Heart right ventricle (tissue), 16 donors: ENCODE measurements at places on chromosomes 13 and 19. TPM values are rescaled to one million over a fixed set of nuclear protein-coding genes. Genes with fewer than 3 reads are reported as not detected.

The RDH8 gene
- not detected for polyA plus RNA-seq

The CCDC70 gene
- polyA plus RNA-seq, result not detected

The ERCC2 gene
- polyA plus RNA-seq, result 6.5 TPM

The OR10H1 gene
- not detected for polyA plus RNA-seq

The SIGLEC7 gene
- polyA plus RNA-seq, result 1.2 TPM

The SULT2A1 gene
- polyA plus RNA-seq, result not detected

The ZNF850 gene
- polyA plus RNA-seq, result 0.88 TPM

The SHISA7 gene
- not detected for polyA plus RNA-seq

The RFX1 gene
- polyA plus RNA-seq, result 5.9 TPM

The C5AR2 gene
- polyA plus RNA-seq, result 0.22 TPM

The ZFR2 gene
- not detected for polyA plus RNA-seq

The C5AR1 gene
- polyA plus RNA-seq, result 5.4 TPM

The PRR19 gene
- polyA plus RNA-seq, result 0.16 TPM

The SUPT20H gene
- polyA plus RNA-seq, result 17.7 TPM

The ZNF415 gene
- 19.8 TPM for polyA plus RNA-seq

The GSK3A gene
- polyA plus RNA-seq, result 51.0 TPM

The ADGRE1 gene
- 0.09 TPM for polyA plus RNA-seq

The ATP1A3 gene
- 87.1 TPM for polyA plus RNA-seq

The LILRA6 gene
- polyA plus RNA-seq, result 1.1 TPM

The CCL25 gene
- not detected for polyA plus RNA-seq

The MBD3L3 gene
- not detected for polyA plus RNA-seq

The VSTM2B gene
- polyA plus RNA-seq, result not detected

The POU2F2 gene
- 0.28 TPM for polyA plus RNA-seq

The SIGLEC5 gene
- 0.01 TPM for polyA plus RNA-seq

The SIGLEC10 gene
- polyA plus RNA-seq, result 0.22 TPM

The RFPL4A gene
- polyA plus RNA-seq, result not detected

The CABP5 gene
- polyA plus RNA-seq, result not detected

The SPACA4 gene
- not detected for polyA plus RNA-seq

The KLK8 gene
- not detected for polyA plus RNA-seq

The HIF3A gene
- polyA plus RNA-seq, result 204 TPM

The IGFL1 gene
- not detected for polyA plus RNA-seq

The IGFL2 gene
- not detected for polyA plus RNA-seq

The AMER2 gene
- polyA plus RNA-seq, result not detected

The SEMA6B gene
- 12.8 TPM for polyA plus RNA-seq

The RASGRP4 gene
- polyA plus RNA-seq, result 1.0 TPM

The ZNF530 gene
- polyA plus RNA-seq, result 5.8 TPM

The FGF21 gene
- polyA plus RNA-seq, result not detected

The KLK3 gene
- not detected for polyA plus RNA-seq

The PSG5 gene
- not detected for polyA plus RNA-seq

The SPIB gene
- polyA plus RNA-seq, result not detected

The PLK5 gene
- polyA plus RNA-seq, result not detected

The WBP4 gene
- 13.3 TPM for polyA plus RNA-seq

The ZNF582 gene
- 5.7 TPM for polyA plus RNA-seq

The ODAD3 gene
- 0.83 TPM for polyA plus RNA-seq

The NAPSA gene
- polyA plus RNA-seq, result 0.25 TPM

The RCBTB1 gene
- 16.8 TPM for polyA plus RNA-seq

The CYP4F8 gene
- not detected for polyA plus RNA-seq

The ARHGEF7 gene
- polyA plus RNA-seq, result 18.4 TPM

The CYP2A6 gene
- not detected for polyA plus RNA-seq

The CLEC17A gene
- not detected for polyA plus RNA-seq
